ENCODE measurements at places on chromosomes 5 and 9.

DNA sequence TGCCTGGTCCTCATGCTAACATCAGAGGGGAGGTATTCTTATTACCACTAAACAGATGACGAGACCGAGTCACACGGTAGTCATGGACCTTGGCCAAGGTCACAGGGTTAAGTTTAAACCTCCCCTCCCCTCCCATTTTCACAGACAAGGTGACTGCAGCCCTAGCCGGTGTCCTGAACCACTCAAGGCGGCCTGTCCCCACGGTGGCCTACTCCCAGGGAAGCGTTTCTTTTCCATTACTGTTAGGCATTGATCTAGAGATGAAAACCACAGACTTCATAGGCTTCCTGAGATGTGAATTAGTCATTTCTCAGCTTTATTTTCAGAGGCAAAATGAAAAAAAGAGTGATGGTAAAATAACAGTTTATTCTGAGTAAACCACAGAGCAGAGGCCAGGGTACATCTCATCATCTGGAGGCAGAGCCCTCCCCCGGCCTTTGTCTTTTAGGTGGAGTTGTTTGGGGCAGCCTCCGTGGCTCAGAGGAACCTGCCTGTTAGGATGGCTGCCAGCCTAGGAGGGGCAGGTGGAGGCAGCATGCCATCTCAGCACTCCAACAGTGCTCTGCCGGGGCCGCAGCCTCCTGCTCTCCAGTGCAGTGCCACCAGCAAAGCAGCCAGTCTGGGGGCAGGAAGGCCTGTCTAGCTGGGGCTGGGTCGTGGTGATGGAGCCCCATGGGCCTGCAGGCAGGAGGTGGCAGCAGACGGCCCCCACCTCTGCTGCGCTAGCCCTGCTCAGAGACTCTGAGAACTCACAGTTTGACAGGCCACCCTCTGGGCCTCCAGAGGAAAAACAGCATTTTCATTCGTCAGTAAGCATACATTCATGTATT, 71.2 kb downstream of the RAPGEF1 start:
- peak; percentile 89 for DNase-seq

GRCh38 chr9:124698265-124698664, 72.8 kb downstream of the NR6A1 start:
- DNase-seq, result no peak

DNA sequence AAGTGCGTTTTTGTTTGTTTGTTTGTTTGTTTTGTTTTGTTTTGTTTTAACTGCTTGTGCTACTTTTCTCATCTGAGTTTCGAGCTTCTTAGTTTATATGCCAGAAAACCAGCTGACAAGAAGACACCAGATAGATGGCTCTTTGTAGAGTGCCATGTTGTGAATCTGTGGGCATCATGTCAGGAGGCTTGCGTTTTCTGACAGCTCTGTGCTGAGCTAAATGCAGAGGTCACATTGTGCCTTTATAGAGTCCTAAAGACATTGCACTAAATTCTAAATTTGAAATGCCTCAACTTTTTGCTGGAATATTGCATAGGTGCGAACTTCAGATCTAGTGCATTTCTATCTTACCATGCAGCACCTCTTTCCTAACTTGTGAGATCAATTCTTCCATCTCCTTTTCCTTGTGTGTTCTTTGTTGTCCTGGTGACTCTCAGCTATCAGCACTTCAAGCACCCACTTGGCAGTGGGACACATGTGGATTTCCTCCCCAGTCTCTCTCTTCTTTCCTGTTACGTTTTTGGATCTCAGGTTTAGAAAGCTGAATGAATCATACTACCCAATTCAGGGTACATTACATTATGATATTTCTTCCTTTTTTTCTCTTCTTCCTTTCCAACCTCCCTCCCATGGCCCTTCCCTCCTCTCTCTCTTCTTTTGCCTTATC, 379.0 kb upstream of the RPS23 start:
- no peak for DNase-seq

DNA sequence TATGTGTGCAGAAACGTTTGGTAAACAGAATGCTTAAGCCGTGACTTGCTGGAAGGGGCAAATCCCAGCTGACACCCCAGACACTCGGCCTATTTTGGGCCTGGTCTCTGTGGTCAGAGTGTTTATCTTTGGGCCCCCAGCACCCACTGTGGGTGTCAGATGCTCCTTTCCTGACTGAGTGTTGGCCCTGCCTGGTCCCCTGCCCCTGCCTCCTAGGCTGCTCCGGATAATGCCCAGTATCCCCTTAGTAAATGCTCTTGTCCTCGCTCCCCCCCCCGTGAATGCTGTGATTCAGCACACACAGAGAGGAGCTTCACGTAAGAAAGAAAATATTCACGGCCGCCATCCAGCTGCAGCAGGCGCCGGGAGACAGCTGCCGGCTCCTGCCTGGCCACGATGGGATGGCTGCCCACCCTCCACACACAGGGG, 11.3 kb upstream of the ANGPTL2 start:
- no peak for DNase-seq

- no peak for DNase-seq
These were observed 93.3 kb upstream of the SLC44A1 start for GRCh38 chr9:105150991-105151685.

GRCh38 chr5:120043431-120043830, 414.1 kb downstream of the FAM170A start:
- DNase-seq, result no peak

DNA sequence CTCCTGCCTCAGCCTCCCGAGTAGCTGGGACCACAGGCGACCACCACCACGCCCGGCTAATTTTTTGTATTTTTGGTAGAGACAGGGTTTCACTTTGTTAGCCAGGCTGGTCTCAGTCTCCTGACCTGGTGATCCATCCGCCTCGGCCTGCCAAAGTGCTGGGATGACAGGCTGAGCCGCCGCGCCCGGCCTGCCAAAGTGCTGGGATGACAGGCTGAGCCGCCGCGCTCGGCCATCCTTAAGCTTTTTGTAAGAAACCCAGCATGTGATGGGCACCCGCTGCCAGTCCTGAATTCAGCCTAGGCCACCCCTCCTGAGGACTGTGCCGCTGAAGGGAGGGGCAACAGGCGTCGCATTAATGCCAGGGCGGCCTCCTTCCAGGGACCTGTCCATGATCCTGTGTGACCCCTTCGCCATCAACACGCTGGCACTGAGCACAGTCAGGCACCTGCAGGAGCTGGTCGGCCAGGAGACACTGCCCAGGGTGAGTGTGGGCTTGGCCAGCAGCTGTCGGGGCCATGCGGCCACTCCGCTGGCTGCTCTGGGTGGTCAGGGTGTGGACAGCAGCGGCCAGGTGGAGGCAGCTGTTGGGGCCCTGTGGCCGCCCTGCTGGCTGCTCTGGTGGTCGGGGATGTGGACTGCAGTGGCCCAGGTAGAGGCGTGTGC, 10.5 kb downstream of the NELFB start:
- no peak for DNase-seq

GRCh38 chr9:127170652-127171051, 48.2 kb upstream of the ANGPTL2 start:
- DNase-seq, result no peak

DNA sequence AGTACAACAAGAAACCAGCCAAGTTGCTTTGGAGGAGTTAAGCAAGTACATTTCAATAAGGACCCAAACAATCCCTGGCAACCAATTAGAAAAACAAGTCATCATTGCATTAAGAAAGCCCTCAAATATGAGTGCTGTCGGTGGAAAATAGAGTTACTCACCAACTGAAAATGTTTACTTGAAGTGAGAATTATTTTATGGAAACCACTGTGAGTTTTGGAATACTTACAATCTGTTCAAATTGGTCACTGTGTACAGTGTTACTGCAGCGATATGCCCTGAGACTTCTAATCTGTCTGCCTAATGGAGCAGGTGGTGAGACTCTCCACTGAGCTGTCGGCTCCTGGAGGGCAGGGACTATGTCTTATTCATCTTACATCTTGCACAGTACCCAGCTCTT, 1073.2 kb upstream of the DMAC1 start:
- DNase-seq, result no peak

All from activated CD4-positive, alpha-beta T cell treated with anti-CD3 and anti-CD28 coated beads, Interleukin-10, Interleukin-2, amounts not matched to agents 100 ng/mL and 50 ng/mL, durations not matched to agents 16 hours and 8 hours (primary cell).